Stimulated activated CD4-positive, alpha-beta T cell treated with anti-CD3 and anti-CD28 coated beads, Interleukin-2, amount 100 ng/mL, for 24 hours (primary cell): ENCODE measurements at places on chromosomes 4 and X.
A peak's percentile ranks its signal among the peaks of the same experiment; 100 is the strongest.

DNA sequence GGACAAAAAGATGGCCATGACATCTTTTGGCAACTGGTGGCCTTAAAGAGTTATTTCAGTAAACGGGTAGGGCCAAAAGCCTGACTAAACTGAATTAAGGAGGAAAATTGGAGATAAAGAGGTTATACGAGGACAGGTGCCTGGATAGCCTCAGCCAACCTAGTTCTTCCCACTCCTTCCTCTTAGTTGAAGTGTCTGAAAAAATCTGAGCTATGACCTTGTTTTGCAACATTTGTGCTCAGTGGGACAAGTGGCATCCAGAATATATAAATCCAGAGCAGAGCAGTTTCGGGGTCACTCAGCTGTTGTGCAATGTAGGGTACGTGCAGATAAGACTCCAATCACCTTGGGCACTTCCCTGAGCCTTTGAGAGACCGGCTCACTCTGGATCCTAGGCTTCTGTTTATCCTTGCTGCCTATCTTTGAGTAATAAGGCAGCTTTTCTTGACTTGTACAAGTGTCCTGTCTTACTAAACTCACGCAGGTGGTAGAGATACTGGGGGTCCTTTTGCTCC is 50.2 kb upstream of the MORC4 start:
- no peak for DNase-seq

DNA sequence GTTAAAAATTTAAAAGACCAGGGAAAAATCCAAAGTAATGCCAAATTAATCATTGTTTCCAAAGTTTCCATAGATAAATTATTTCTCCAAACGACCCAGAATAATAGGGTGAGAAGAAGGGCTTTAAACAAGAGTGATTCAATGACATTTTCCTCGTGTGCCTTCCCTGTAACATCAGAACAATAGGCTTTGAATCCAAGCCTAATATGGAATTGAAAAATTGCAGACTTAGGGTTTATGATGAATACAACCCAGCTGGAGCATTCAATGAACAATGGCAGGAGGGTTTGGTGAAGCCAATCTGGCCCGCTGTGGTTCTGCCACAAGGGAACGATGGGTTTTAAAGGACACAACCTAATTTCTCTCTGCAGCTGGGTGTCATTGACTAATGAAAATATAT is 94.2 kb downstream of the CBLL2 start:
- no peak for DNase-seq

GRCh38 chr4:242121-242848 is 63.0 kb downstream of the ZNF732 start:
- peak; percentile 52 for DNase-seq

DNA sequence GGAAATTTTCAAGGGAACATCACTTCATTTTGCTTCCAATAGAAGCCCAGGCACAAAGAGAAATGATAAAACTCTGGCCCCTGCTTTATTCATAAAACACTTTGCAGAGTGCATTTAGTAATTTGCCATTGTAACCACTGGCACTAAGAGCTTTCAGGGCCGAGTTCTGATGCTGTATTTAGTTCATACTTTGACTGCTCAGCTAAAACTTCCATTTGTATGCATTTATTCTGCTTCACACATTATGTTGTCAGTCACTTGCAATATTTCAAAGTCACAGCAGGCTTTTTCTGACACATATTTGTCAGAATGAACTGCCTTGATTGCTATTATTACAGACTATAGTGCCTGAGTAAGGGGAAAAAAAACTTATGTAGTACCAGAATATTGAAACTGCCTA is 174.3 kb upstream of the ATOH1 start:
- no peak for DNase-seq

DNA sequence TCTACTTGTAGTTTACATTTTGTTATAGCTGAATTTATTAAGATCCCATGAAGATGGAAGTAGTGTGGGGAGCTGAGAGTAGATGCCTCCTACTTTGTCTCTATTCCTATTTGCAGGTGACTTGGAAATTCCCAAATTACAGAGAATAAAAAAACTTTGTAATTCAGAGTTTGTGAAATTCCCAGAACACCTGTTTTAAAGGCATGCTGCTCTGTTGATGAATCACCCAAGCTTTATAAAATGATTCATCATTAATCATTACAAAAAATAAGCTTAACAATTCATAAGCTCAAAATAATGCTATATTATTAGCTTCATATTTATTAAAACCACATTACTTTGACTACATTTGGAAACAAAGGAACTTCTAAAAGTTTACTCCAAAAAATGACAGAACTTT is 856.3 kb downstream of the RPA4 start:
- no peak for DNase-seq

- DNase-seq, result no peak
These were observed 11.3 kb upstream of the BTC start for GRCh38 chr4:74805601-74806000.

DNA sequence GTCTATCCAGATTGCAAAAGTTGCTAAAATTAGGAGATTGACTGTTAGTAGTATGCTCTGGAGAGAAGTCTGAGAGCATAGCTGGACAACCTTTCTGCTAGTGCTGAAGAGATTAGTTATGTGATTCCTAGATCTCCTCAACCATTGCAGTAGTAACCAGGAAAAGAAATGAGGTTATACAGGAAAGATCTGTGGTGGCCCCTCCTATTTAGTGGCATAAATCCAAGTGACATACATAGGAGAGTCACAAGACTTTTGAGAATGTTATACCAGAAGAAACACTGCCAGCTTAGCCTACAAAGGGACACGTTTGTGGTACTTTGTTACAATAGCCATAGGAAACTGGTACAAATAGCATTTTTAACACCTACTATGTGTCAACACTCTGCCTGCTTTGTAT is 105.2 kb downstream of the ATP10D start:
- DNase-seq, result no peak

DNA sequence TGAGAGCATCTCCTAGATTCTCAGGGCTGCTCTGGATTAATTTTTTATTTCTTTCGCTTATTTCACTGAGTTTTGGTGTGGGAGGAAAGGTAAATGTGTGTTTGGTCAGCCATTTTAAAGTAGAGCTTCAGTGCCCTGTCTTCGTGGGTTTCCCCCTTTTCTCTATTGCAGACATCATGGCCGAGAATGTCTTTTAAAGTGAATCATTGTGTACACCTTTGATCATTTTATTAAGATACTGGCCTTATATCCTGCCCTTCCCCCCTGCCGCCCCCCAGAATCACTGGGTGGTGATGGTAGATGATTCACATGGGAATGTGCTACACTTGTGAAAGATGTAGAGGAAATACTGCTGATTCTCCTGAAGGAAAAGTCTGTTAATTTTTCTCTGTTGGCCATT is 23.8 kb downstream of the CDKL5 start:
- no peak for DNase-seq
